ENCODE measurements at places on chromosomes 5 and 9. TPM values are rescaled to one million over a fixed set of nuclear protein-coding genes. Genes with fewer than 3 reads are reported as not detected.

The EIF4E1B gene
- not detected for total RNA-seq

DNA sequence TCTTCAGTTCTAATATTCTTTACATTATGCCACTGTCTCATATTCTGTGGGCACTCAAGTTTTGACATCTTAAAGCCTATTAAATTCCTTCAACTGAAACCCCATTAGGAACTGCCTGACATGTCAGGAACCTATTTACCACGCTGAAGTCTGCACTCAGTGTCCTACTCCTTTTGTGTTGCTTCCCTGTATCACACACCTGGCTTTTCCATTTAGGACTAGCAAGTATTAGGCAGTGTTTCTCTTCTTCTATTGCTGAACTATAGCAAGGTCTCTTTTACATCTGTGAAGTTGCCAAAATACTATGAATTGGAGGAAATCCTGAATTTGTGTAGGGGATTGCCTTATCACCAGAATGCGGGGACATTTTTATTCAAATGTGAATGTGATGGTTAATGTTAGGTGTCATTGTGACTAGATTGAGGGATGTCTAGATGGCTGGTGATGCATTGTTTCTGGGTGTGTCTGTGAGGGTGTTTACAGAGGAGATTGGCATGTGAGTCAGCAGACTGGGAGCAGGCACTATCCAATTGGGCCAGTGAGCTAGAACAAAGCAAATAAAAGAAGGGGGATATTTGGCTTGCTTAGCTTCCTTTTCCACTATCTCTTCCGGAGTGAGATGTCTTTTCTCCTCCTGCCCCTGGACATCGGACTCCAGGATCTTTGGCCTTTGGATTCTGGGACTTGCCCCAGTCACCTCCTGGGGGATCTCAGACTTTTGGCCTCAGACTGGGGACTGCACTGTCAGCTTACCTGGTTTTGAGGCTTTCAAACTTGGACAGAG lies 21.2 kb upstream of the VCAN start:
- no peak for DNase-seq

DNA sequence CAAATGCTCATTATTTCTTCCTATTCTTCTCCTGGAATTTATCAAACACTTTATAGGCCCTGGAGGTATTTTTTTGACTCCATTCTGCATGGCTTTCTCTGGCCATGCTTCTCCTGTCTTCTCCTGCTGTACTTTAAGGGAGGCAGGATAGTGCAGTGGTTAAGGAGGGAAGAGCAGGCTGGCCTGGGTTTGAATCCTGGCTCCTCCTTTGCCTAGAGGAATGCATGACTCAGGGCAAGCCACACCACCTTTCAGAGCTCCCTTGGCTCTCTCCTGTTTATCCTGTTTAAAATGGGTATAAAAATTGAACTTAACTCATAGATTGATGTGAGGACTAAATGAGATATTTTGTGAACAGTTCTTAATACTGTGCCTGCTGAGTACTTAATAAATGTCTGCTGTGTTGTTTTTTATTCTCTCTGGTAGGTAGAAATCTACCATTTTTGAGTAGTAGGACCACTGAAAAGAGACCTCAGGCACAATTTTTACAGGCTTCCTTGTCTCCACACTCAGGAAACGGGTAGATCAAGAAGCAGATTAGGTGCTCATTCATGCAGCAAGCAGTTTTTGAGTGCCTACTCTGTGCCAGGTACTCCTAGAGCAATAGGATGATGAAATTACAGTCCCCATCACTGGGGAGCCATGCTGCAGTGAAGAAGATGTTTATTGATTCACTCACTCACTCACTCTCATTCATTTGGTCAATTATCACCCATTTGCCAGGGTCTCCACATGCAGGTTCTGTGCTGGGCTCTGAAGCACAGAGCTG lies 32.7 kb upstream of the ARAP3 start:
- no peak for DNase-seq

DNA sequence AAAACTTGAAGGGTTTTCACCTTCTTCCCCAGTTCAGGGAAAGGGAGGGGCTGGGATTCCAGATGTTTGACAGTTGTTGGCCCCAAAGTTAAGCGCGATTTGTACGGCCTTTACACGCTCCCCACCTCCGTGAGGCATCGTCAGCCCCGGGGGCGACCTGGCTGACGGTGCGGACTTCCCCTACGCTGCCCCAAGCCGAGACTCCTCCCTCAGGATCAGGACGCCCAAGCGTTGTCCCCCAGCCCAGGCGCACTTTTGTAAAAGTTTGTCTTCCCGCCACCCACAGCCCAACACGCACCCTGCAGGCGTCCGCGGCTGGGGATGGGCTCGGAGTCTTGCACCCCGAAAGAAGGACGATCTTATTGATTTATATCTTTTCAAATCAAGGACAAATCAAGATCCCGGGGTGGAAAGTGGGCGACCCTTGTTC lies 713 bp downstream of the MOB3B start:
- no peak for DNase-seq

The PCDHB13 gene
- 0.18 TPM for total RNA-seq

- DNase-seq, result no peak
These were observed 23.5 kb upstream of the NKX2-5 start for GRCh38 chr5:173258466-173258865.

The C5orf52 gene
- total RNA-seq, result not detected

DNA sequence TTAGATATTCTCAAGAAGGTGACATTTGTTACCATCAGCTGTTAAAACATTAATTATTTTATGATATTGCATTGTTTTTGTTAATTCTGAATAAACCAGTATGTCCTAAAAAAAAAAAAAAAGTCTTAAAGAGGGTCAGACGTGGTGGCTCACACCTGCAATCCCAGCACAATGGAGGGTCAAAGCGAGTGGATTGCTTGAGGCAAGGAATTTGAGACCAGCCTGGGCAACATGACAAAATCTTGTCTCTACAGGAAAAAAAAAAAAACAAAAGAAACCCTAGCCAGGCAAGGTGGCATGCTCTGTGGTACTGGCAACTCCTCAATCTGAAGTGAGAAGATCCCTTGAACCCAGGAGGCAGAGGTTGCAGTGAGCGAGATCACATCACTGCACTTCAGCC lies 46.8 kb downstream of the CYLC2 start:
- no peak for DNase-seq

The ACOT12 gene
- total RNA-seq, result not detected

DNA sequence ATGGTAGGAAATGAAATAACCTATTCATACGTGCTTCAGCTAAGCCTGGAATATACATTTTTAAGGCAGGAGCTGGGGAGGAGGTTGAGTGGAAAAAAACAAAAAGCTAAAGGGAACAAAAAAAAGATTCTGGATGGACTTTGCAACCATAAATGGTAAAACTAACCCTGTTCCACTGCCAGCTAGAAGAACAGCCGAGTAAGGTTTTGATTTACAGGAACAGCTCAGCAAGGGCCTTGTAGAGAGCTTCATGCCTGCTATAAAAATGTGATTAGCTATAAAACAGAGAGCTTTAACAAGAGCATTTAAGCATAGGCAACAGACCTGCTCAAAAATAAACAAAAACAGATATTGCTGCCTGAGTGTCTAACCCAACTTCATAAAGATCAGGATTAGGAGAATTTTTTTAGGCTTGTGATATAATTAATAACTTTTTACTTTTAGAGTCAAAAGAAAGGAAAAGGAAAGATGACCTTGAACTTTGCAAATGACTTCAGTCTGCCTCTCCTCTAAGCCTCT lies 194.8 kb downstream of the FBXL7 start:
- peak; percentile 47 for DNase-seq

The CRHBP gene
- total RNA-seq, result not detected

DNA sequence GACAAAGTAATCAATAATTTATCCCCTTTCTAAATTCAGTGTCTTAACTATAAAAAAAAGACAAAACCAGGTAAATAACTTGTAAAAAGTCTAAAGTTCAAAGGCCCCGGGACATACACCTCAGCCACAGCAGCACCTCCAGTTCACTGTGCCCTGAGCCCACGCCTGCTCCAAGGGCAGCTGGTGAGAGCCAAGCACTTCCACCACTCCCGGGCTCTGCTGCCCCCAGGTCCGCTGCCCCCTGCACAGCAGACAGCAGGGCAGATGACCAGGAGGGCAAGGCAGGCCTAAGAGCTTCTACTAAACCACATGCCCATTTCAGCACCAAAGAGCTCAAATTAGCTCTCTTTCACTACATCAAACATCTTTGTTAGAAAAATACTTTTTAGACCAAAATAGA lies 91.9 kb downstream of the CAMSAP1 start:
- DNase-seq, result no peak

- no peak for DNase-seq
These were observed 441.2 kb upstream of the CHD1 start for GRCh38 chr5:99369797-99370593.

Data from IMR-90 (cell line).